ENCODE measurements at places on chromosomes 4 and X. TPM values are rescaled to one million over a fixed set of nuclear protein-coding genes. Genes with fewer than 3 reads are reported as not detected.
A peak's percentile ranks its signal among the peaks of the same experiment; 100 is the strongest.

PSAPL1 gene
- total RNA-seq: not detected

NLRP2B gene
- not detected for total RNA-seq

PCDH10 gene
- 2.3 TPM for total RNA-seq

C4orf54 gene
- total RNA-seq: not detected

CTAG1B gene
- not detected for total RNA-seq

RS1 gene
- total RNA-seq: not detected

NALF2 gene
- total RNA-seq: 4.4 TPM

GPR50 gene
- total RNA-seq: not detected

RAB40AL gene
- not detected for total RNA-seq

DCLK2 gene
- total RNA-seq: 0.06 TPM

PAGE2B gene
- total RNA-seq: not detected

NLGN4X gene
- total RNA-seq: not detected

DNA sequence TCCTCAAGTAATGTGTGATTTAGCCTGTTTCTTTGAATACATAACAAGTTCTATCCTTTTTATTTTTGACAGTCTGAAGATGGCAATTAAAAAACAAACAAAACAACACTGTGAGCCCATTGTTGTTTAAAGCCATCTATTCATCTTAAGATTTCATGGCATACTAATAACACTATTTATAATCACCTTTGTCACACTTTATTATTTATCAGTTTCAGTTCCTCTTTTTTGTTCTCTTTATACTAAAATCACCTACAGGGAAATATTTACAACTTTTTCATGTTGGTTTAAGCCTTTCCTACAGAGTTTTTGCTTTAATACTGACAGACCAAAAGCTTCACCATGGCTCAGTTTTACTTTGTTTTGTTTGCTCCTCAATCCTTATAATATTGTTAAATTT lies 247.4 kb upstream of the CTSO start:
- DNase-seq: no peak

GRCh38 chr4:138341739-138342415 lies 99.7 kb upstream of the SLC7A11 start:
- DNase-seq: no peak

- no peak for DNase-seq
Measured at GRCh38 chrX:518319-518718, 112.3 kb upstream of the SHOX start.

GRCh38 chr4:119646347-119647071 lies 17.9 kb upstream of the PDE5A start:
- no peak for DNase-seq

GRCh38 chr4:113968473-113968872 lies 11.0 kb downstream of the ARSJ start:
- DNase-seq: no peak

GRCh38 chr4:138488533-138488932 lies 246.4 kb upstream of the SLC7A11 start:
- no peak for DNase-seq

DNA sequence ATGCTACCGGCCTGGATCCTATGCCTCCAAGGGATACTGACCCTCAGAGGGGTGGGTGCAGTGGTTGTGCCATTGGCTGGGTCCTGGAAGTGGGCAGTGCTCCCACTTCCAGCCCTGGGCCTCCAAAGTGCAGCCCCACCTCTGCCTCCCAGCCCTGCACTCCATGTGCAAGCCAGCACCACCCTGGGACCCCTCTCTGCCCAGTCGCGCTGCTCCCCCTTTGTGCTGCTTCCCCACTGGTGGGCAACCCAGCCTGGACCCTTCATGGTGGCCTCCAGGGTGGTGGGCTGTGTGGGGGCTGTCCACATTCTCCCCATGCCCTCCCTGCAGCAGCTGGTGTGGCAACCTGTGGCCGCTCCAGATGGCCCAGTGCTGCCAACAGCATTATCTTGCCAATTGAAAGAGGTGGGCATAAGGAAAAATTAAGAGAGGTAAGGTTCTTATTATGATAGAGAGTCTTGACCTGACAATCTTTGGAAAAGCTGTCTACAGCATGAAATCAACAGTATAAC lies 309.7 kb downstream of the GUCY2F start:
- no peak for DNase-seq

DNA sequence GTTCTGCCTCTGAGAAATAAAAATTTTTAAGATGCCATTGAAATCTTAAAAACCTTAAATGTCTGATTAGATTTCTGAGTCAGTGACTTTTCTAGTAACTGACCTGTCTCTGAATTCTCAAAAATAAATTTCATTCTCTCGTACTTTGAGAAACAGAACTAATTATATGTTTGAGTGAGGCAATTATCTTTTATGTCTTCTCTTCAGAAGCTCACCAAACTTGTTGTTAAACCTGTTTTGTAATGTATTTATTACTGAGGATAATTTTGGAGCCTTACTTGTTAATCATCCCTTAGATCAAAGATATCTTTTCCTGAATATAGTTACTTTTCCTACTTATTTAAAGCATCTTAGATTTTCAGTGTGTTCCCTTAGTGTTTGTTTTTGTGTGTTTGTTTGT lies 64.5 kb upstream of the MMAA start:
- DNase-seq: no peak

- DNase-seq: no peak
Measured at GRCh38 chr4:108398316-108398715, 222.1 kb upstream of the RPL34 start.

- no peak for DNase-seq
Measured at GRCh38 chr4:48664938-48665337, 115.1 kb downstream of the FRYL start.

- no peak for DNase-seq
Measured at GRCh38 chr4:119939071-119939995, 127.3 kb downstream of the MAD2L1 start.

GRCh38 chr4:10161146-10161545 lies 44.5 kb upstream of the WDR1 start:
- DNase-seq: no peak

DNA sequence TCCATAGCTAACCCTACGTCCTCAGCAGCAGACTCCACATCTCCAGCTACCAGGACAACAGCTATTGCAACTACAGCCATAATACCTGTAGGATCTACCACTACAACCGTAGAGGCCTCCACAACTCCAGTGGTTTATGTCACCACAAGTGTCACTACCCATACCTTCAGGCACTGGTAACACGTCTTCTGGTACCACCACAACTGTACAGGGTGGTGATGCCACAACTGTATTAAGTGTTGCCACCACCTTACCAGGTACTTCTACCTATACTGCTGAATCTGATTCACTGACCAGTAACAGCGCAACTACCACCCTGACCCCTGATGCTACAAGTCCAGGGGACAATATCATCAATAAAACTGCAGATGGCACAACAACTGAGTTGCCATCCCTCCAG lies 34.6 kb upstream of the CABS1 start:
- no peak for DNase-seq

DNA sequence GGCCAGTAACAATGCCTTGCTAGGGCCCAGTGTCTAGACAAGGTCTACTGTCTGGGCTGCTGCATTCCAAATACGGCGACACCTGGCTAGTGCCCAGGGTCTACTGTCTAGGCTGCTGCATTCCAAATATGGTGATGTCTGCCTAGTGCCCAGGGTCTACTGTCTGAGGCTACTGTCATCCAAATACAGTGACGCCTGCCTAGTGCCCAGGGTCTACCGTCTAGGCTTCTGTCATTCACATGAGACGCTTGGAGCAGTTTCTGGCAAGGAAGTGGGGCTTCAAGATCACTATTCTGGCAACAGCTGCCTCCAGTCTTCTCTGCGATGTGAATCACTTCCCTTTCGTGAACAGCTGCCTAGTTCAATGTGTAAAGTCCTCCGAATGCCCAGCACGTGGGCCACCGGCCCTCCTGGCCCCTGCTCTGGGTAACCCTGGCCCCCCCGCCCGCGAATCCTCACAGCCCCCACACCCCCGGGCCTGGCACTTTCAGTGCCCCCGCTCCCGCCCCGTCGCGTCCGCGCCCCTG lies 12.7 kb downstream of the ACOX3 start:
- DNase-seq: peak; percentile 24

DNA sequence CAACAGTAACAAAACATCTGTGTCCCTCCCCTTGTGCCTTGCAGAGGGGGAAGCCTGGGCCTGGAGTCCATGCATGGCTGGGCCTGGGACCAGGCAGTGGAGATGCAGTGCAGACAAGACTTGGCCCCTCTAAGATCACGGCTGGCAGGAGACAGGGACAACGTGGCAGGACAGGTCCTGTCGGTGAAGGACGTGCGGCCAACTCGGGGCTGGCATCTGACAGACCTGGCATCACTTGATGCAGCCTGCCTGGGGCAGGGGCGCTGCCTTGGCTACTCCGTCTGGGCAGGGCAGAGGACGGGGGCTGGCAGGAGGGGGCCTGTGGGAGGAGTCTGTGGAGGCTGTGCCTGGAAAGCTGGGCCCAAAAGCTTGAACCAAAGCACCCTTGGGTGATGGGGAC lies 112.1 kb downstream of the CPZ start:
- DNase-seq: no peak

DNA sequence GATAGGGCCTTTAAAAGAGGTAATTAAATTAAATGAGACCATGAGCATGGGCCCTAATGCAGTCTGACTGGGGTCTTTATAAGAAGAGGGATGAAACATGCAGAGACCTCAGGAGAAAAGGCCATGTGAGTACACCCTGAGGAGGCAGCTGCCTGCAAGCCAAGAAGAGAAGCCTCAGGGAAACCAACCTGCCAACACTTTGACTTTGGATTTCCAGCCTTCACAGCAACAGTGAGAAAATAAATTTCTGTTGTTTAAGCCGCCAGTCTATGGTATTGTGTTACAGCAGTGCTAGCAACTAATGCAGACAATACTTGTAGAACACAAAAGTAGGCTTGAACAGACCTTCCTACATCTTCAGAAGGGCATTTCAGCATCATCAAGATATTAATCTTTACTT lies 52.3 kb downstream of the SMAD1 start:
- DNase-seq: no peak

GRCh38 chr4:168717847-168718246 lies 221.0 kb downstream of the PALLD start:
- DNase-seq: no peak

GRCh38 chr4:149347139-149347538 lies 468.5 kb downstream of the IQCM start:
- DNase-seq: no peak

GRCh38 chr4:56313132-56313531 lies 74.2 kb downstream of the AASDH start:
- no peak for DNase-seq

DNA sequence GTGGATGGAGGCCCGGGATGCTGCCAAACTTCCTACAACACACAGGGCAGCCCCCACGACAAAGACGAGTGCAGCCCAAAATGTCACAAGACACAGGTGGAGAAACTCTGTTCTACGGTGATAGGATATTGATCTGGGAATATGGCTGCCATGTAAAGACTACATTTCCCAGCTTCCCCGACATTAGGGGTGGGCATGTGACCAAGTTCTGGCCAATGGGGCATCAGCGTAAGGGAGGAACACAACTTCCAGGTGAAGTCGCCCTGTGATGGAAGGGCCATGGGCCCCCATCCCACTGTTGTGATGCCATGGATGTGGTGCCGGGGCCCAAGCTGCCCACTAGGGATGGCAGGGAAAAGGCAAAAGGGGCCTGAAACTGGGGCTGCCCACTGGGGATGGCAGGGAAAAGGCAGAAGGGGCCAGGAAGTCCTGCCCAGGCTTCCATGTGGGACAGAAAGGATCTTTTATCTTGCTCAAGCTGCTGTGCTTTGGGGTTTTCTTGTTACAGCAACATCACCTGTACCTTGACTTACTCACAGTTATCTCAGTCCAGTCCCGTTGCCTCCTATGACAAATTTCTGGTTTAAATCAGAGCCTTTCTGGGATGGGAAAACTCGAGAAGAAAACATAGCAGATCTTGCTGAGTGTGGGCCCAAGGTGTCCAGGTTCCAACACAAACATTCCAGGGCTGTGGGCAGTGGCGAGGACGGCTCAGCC lies 9.7 kb upstream of the ADRA2C start:
- no peak for DNase-seq

GRCh38 chrX:86012188-86012587 lies 35.2 kb downstream of the CHM start:
- no peak for DNase-seq

- DNase-seq: no peak
Measured at GRCh38 chr4:57291911-57292310, 181.7 kb upstream of the IGFBP7 start.

DNA sequence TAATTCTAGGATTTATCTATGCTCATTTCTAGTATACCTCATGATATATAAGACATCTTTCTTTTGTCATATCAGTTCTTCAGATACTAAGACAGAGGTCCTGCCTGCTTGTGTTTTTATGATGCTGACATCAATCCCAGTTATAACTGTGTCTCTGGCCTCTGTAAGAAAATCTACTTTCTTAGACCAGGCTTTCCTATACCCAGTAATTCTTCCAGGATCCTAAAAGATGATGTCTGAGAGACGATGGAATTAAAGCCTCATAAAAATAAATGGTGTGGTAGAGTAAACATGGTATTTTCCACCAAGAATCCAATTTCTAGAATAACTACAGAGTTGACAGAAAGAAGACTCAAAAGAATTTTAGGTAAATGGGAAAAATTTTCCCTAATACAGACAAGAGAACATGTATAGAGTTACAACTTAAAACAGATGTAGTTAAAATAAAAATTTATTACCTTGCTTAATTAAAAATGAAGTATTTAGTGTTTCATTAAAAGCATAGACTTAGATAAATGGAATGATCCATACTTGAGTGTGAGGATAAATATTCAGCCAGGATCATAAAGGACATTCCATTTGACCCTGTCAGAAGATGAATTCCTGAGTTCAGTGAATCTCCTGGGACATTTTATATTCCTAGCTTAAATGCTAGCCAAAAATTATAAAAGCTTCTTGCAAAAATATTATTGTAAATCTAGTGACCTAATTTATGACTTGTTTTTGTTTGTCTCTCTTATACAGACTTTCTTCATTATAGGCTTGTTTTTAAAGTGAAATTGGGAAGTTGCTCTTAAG lies 137.4 kb downstream of the PDLIM5 start:
- DNase-seq: no peak

- no peak for DNase-seq
Measured at GRCh38 chr4:2417226-2417764, 1.1 kb downstream of the ZFYVE28 start.

DNA sequence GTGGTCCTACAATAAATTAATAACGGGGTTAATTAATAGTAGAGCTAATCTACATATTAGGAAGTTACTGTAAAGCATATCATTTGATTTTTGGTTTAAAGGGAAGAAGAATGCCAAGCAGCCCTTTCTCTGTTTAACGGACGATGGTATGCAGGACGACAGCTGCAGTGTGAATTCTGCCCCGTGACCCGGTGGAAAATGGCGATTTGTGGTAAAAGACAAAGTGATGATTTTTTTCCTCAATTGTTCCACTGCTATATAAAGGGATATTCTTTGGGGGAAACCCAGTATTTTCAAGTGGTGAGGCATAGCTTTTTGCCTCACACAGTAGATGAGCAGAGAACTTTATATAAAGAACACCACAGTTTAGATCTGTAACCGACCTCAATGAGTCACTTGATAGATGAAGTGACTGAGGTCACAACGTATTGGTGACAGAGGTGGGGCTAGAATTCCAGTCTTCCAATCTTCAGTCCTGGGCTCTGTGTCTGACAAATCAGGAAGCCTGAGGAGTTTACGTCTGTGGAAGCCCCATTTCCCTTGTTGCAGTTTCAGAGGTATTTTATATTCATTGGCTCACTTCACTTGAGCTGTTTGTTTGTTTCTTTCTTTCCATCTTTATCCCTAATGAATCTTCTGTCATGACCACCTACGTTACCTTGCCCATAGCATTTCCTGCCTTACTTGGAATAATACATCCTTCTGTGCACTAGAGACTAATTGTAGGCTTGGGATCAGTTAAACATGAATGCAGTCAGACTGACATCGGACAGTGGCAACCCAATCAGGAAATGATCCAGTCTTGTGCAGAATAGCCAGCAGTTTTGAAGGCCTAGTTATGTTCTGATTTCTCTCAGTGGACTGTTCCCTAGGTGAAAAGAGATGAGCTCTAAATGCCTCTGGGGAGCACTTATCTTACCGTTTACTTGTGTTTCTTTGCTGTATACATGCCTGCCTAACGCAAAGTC lies 30.1 kb downstream of the ZRSR2 start:
- DNase-seq: no peak
